ENCODE measurements at places on chromosomes 1 and 21. TPM values are rescaled to one million over a fixed set of nuclear protein-coding genes. Genes with fewer than 3 reads are reported as not detected.

DNA sequence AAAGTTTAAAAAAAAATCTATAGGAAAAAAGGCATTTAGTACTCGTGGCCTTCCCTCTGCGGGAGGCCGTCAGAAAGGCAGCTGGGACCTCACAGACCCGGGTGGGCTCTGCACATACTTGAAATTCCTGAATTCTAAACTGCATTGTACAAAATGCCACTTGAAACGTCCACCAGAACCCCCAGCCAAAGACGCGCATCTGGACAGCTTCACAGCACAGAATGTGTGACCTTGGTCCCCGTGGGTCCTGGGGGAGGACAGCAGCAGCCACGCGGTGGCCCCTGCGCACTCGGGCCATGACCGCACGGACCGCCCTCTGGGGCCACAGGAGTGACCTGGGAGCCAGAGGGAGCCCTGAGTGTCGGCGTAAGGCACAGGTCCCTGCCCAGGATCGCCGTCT is 20.6 kb upstream of the MRPS14 start:
- DNase-seq, result no peak

The S100A12 gene
- not detected for total RNA-seq

DNA sequence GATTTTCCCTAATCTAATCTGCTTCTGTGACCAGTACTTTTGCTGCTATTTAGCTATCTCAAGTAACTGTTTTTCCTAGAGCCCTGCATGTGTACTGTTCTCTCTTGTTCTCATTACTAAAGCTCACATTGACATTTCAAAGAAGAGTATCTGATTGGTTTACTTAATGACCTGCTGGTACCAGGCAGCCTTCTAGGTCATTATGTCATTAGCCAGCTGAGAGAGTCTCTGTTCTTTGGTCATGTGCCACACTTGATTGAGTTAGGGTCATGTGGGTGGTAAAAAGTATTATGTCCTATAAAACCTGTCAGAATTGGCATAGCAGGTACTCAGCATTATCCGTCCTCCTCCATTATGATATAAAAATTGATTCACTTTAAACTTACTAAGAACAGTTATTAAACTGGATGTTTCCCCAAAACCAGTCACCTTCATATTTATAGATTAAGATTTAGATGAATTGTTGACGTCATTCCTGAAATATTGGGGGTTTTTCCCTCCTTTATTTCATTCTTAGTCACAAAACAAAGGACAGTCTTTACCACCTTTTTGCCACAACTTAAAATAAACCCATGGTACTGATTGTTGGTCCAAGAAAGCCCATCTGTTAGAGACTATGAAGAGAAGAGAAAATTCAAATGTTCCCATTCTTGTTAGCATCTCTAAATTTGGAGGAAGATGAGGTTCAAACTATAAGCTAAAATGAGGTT is 22.2 kb downstream of the FNDC5 start:
- DNase-seq, result no peak

- DNase-seq, result no peak
These were observed 552.9 kb downstream of the LTN1 start for GRCh38 chr21:28439788-28440187.

GRCh38 chr1:41305576-41306363 is 55.5 kb upstream of the FOXO6 start:
- DNase-seq, result no peak

DNA sequence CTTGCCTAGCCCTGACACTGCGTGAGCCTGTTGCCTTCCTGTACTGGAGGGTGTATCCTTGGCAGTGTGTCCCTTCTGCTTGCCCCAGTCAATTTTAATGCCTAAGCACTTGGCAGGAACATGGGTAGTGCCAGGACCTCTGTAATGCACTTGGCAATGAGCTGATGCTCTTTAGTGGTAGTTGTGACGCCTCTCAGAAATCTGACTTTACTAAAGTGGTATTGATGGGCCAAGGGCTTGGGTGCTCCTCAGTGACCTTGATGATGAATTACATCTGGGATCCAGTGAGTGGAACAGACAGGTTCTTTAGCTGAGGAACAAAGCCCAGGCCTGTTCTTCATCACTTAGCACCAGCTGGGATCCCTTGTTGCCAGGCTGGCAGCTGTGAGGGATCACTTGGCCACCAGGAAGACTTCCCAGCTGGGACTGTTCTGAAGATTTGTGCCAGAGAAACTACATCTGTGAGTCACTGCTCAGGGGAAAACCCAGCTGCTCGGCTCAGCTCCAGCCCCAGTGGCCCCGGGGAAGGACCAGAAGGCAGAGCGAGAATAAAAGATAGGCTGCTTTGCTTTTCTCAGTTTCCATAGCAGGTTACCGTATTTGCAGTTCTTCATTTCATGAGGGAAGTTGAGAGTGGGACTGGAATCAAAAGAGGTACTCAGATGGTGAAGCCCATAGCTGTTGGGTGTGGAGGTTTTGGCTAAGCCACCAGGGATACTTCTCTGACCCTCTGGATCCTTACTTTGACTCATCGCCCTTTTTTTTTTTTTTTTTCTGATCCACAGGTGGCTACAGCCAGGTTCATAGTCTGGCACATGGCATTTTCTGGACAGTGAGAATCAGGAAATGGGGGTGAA is 28.5 kb upstream of the KCNA2 start:
- DNase-seq, result peak; percentile 62

GRCh38 chr1:53274026-53274425 is 35.7 kb upstream of the MAGOH start:
- DNase-seq, result no peak

GRCh38 chr1:47348246-47348645 is 14.7 kb downstream of the CMPK1 start:
- DNase-seq, result no peak

DNA sequence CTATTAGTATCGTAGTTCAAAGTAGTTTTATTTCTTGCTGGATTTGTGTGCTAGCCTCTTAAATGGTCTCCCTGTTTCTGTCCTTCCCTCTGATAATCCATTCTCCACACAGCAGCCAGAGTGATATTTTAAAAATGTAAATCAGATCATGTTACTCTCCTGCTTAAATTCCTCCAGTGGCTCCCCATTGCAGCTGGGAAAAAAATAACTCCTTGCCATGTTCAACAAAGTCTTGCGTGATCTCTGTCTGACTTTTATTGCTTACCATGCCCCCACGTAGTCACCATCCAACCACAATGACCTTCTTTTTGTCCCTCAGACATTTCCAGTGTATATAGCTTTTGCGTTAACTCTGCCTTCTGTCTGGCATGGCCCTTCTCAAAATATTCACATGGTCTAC is 178.8 kb downstream of the FGGY start:
- DNase-seq, result no peak

The LIPI gene
- total RNA-seq, result not detected

GRCh38 chr21:31622397-31622796 is 37.1 kb upstream of the SOD1 start:
- no peak for DNase-seq

The HPCA gene
- 1.9 TPM for total RNA-seq

GRCh38 chr1:33168556-33169289 is 13.1 kb downstream of the TRIM62 start:
- no peak for DNase-seq

The PPIAL4G gene
- total RNA-seq, result not detected

- DNase-seq, result no peak
These were observed 14.0 kb upstream of the AIM2 start for GRCh38 chr1:159090286-159091179.

DNA sequence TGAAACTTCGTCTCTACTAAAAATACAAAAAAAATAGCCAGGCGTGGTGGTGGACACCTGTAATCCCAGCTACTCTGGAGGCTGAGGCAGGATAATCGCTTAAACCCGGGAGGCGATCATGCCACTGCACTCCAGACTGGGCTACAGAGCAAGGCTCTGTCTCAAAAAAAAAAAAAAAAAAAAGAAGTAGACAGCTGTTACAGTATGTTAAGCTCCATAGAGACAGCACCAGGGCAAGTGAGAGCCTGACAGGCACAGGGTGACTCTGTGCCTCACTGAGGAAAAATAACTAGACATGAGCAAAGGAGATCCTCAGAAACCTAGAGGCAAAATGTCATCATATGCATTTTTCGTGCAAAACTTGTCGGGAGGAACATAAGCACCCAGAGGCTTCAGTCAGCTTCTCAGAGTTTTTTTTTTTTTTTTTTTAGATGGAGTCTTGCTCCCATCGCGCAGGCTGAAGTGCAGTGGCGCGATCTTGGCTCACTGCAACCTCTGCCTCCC is 9.0 kb upstream of the PRDX1 start:
- no peak for DNase-seq

GRCh38 chr21:34844924-34845238 is 176.1 kb downstream of the CLIC6 start:
- DNase-seq, result no peak

The DEPDC1 gene
- 5.6 TPM for total RNA-seq

DNA sequence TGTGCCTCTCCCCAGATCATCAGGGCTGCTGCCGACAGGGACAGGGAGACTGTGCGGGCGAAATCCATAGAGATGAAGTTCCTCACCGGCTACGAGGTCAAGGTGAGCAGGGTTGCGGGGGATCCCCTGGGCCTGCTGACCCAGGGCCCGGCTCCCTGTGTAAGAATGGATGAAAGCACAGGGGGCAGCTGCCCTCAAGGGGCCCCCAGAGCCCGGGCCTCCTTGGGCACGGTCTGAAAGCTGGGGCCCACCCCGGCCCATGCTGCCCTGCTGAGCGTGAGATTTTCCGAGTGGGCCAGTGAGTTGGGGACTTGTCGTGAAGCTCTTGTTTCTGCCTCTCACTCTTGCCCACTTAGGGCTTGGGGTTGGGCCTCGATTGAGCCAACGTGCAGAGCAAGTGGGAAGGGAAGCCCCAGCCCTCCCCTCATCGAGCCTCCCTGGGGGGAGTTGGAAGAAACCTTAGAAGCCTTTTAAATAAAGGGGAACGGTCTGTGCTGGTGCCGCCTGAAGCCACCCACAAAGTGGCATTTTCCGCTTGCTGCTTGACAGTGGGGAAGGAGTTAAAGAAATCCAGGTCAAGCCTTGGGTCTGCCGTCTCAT is 45.2 kb downstream of the COQ8A start:
- no peak for DNase-seq

- peak; percentile 9 for DNase-seq
These were observed at the start of gene RXRG for GRCh38 chr1:165444897-165445370. RXRG (minus strand) TSS chr1:165445126; CDS start chr1:165444893, 233 bp downstream.

- DNase-seq, result no peak
These were observed 357.6 kb upstream of the ZP4 start for GRCh38 chr1:238248356-238248755.

GRCh38 chr1:101207891-101208290 is 28.9 kb upstream of the S1PR1 start:
- no peak for DNase-seq

GRCh38 chr1:23290836-23291565 is 53.1 kb downstream of the HNRNPR start:
- DNase-seq, result no peak

DNA sequence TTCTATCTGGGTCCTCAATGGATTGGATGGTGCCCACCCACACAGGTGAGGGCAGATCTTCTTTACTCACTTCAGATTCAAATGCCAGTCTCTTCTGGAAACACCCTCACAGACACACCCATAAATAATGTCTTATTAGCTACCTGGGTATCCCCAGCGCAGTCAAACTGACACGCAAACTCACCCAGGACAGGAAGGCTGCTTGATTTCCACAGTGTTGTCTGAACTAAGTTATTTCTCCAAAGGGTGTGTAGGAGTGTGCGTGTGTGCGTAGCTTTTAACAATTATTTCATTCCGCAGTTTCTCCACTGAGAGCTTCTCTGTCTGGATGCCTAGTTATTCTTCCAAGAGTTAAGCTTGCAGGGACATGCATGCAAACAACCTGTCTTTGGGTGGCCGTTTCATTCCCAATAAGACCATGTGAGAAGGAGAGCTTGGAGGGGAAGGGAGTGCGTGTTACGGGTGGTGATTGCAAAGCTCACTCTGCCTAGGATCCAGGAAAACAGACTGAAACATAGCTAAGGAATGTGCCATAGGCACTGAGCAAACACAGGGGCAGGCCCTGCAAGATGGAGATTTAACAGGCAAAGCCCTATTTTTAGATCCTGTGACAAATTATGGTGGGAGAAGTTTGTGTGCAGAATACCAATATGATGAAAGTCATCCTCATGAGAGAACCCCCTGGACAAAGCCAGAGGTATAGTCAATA is 269.7 kb downstream of the DYRK1A start:
- DNase-seq, result no peak
